ENCODE measurements at places on chromosomes 7 and 10.

GRCh38 chr10:60951272-60951724, 7.3 kb upstream of the RHOBTB1 start:
- peak; percentile 83 for DNase-seq

DNA sequence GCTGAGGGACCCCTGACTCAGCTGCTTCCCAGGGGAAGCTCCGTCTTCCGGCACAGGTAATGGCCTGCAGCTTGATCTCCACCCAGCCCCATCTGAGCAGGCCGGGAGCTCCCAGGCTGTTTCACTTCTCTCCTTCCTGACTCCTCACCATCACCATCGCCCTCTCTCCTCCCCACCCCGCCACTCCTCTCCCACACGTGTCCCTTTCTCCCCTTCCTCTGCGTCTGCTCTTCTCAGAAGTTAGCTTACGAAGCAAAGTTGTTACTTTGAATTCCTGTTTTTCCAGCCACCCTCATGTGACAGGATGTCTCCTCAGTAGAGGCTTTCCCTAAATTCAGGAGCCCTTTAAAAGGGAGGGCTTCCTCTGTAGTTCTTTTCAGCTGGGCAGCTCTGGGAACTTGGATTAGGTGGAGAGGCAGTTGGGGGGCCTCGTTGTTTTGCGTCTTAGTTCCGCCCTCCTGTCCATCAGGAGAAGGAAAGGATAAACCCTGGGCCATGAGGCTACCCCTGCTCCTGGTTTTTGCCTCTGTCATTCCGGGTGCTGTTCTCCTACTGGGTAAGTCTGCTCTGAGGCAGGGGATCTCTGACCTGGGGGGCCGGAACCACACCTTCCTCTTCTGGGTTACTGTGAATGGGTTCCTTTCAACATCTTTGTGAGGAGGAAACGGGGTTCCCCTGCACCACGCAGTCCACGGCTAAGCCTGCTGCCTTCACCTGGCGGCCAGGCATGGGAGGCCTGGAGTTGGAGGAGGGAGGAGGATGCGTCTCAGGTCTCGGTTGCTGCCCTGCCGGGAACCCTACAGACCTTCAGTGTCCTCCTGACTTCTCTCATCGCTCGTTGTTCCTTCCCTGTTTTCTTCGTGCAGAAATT, at the start of gene MRC1:
TSS of gene MRC1 (plus strand) at position 378 of the 871 bp plus-strand sequence. CDS start at position 496, 118 bp downstream.
- DNase-seq: no peak

DNA sequence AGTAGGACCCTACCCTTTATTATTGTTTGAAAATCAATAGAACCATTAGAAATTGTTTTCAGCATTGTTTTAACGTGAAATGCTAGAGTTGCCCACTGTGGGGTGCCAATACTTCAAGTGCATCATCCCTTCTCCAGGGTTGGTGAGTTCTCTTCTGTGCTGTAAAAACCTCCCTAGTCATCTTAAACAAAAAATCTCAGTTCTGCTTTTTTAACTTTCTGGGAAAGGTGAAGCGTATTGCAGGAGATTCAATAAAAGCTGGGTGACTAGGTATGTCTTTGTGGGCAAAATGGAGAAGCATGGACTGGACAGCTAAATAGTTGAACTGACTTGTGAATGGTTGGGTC, 699.1 kb downstream of the SUGCT start:
- DNase-seq: peak; percentile 9

- no peak for DNase-seq
Measured at GRCh38 chr10:47094126-47094525, 182.9 kb downstream of the PTPN20 start.

- DNase-seq: no peak
Measured at GRCh38 chr10:47300429-47300931, 483 bp downstream of the GDF10 start.
